ENCODE measurements at places on chromosomes 11 and 22. TPM values are rescaled to one million over a fixed set of nuclear protein-coding genes. Genes with fewer than 3 reads are reported as not detected.

OR8A1 gene
- not detected for total RNA-seq

SYT7 gene
- total RNA-seq: 1.5 TPM

RTN4RL2 gene
- 0.32 TPM for total RNA-seq

DNA sequence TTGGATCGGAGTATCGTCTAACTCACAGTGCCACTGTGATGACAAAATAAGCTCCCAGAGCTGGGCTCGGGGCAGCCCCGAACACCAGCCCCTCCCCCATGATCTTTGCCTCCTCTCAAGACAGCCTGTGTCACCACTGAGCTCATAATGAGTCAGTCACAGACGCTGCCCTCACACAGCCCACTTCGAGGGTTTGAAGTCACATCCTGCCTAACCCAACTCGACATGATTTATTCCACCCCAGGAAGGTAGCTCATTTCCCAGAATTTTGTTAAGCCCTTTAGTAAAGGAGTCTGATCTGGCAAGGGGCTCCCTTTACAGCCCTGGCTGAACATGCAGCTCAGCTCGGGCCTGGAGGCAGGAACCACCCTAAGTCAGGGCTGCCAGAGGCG, 22.8 kb downstream of the MYH9 start:
- peak; percentile 97 for DNase-seq

DNA sequence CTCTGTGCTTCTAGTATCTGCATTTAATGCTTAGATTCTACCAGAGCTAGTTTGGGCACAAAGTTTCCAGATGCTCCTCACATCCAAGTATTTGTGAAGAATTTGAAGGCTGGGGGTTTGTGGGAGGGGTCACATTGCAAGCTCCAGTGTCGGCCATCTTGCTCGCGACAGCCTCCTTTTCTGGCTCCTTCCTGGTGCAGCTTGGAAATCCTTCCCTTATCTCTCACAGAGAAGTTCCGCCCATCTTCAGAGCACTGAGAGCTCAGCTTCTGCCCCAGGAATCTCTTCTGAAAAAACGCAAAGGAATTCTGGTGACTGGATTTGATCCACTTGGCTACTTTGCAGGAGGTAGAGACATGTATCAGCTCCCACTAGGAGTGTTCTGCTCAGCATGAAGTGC, 497.5 kb downstream of the TBC1D22A start:
- DNase-seq: no peak

DNA sequence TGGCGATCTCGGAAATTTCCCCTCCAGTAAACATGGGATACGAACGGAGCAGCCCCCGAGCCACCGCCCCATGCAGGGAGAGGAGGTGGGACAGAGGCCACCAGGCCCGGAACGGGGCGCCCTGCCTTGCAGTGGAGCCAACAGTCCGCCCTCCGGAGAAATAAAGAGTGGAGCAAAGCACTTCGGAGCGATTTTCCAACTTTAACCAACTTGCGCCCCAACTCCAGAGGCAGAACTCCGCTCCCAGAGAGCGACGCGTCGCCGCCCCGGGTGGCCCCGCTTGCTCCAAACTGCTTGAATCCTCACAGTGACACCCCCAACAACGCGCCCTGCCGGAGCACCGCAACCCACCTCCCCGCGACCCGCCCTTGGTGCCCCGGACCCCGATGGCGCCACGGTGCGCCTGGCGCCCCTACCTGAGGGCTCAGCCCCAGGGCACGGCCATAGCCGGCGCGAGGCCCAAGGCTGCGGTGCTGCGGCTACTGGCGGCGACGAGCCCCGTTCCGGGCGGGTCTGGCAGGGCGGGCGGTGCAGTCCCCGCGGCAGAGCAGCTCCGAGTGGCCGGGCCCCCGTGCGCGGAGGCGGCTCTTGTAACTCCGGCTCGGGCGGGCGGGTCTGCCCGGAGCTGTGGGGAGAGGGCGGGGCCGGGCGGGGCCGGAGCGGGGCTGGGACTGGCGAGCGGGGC, at the start of gene AHNAK:
Gene AHNAK, minus strand, starts transcription at position 563 of the 685 bp plus-strand sequence. CDS start 10,708 bp downstream, outside the sequence.
- peak; percentile 90 for DNase-seq

GRCh38 chr11:116481126-116481675, 291.6 kb downstream of the BUD13 start:
- no peak for DNase-seq

GRCh38 chr11:19821412-19821875, 108.8 kb downstream of the NAV2 start:
- DNase-seq: no peak

- DNase-seq: no peak
Observed at GRCh38 chr22:44031158-44031952, 7.3 kb downstream of the PARVB start.

DNA sequence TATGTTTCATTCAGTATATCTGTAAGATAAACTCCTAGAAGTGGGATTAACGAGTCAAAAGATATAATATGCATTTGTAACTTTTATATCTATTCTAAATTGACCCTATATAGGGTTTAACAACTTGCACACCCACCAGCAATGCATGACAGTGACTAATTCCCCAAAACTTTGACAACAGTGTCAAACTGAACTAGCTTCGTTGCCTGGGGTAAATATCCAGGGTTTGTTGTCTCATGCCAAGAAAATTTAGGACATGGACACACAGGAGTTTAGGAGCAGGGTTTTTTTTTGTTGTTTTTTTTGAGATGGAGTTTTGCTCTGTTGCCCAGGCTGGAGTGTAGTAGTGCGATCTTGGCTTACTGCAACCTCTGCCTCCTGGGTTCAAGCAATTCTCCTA, 5.1 kb downstream of the SNU13 start:
- peak; percentile 60 for DNase-seq

Measured in GM23248 (cell line).